ENCODE measurements at places on chromosomes 3 and 15. TPM values are rescaled to one million over a fixed set of nuclear protein-coding genes. Genes with fewer than 3 reads are reported as not detected.

The EFCC1 gene
- total RNA-seq = 0.26 TPM

The MEGF11 gene
- total RNA-seq = not detected

The LRRC15 gene
- not detected for total RNA-seq

The NR2F2 gene
- total RNA-seq = 0.13 TPM

The CMSS1 gene
- 126 TPM for total RNA-seq

The QRICH1 gene
- total RNA-seq = 131 TPM

The UBA5 gene
- total RNA-seq = 63.4 TPM

The GP5 gene
- total RNA-seq = 0.08 TPM

The SLC22A13 gene
- total RNA-seq = 0.29 TPM

The CILP gene
- total RNA-seq = 0.08 TPM

The CLDN16 gene
- total RNA-seq = not detected

The TLR9 gene
- total RNA-seq = not detected

The SELENOK gene
- 68.6 TPM for total RNA-seq

The FAM43A gene
- 19.8 TPM for total RNA-seq

The TRIM71 gene
- total RNA-seq = 0.25 TPM

The TMEM39A gene
- total RNA-seq = 44.2 TPM

The FETUB gene
- not detected for total RNA-seq

The ZNF80 gene
- not detected for total RNA-seq

The GOLGA8J gene
- not detected for total RNA-seq

The SLC38A3 gene
- 0.08 TPM for total RNA-seq

The GATM gene
- total RNA-seq = 1.7 TPM

- DNase-seq = no peak
Measured at GRCh38 chr15:88738796-88739195, 64.4 kb upstream of the ACAN start.

DNA sequence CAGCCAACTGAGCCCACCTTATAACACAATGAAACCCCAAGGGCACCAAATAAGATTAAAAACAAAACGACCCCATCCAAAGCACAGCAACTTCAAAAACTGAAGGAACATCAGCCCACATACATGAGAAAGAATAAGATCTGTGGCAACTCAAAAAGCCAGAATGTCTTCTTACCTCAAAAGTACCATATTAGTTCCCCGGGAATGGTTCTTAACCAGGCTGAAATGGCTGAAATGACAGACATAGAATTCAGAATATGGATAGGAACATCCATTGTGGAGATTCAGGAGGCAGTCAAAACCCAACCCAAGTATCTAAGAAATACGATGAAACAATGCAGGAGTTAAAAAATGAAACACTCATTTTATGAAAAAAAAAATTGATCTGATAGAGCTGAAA is 222.3 kb downstream of the SCAPER start:
- no peak for DNase-seq

GRCh38 chr15:35986191-35986721 is 440.3 kb upstream of the DPH6 start:
- DNase-seq = no peak

- no peak for DNase-seq
Measured at GRCh38 chr3:135007607-135008006, 212.5 kb downstream of the EPHB1 start.

GRCh38 chr15:88177451-88177850 is 79.1 kb downstream of the NTRK3 start:
- DNase-seq = no peak

GRCh38 chr3:74465715-74466410 is 148.6 kb downstream of the CNTN3 start:
- DNase-seq = no peak

GRCh38 chr15:90730290-90730689 is 13.1 kb downstream of the BLM start:
- DNase-seq = no peak

GRCh38 chr3:157261000-157261399 is 101.1 kb upstream of the CCNL1 start:
- no peak for DNase-seq

GRCh38 chr3:31288641-31289100 is 244.1 kb upstream of the STT3B start:
- DNase-seq = no peak

- no peak for DNase-seq
Measured at GRCh38 chr3:80994767-80995166, 766.7 kb downstream of the GBE1 start.

DNA sequence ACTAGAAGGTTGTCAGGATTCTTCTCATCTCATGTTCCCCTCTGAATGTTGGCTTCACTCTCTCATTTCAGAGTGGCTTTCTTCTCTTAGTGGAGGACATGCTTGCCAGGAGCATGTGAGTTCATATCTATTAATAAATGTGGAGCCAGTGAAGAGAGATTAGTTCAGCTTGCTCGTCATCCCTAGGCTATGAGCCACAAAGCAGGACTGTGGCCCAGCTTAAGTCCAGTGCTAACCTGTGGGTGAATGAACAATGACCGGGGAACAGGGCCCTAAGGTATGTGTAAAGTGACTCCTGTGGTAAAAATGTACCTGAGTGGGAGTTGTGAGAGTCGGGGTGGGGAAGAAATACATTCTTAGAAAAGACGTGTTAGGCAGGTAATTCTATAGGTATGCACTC is 96.9 kb upstream of the TBL1XR1 start:
- DNase-seq = no peak

DNA sequence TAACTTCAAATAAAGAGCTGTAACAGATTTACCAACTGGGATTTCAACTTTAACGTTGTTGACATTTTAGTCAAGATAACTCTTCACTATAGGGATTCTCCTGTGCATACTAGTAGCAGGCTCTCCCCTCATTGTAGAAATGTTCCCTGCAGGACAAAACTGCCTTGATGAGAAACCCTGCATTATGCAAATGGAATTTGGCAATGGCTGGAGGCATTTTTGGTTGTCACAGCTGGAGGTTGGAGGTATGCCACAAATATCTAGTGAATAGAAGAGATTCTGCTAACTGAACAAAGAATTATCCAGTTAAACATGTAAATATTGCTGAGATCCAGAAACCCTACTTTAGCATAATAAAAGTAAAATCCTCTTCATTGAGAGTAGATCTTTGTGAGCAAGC is 928.8 kb upstream of the ALCAM start:
- no peak for DNase-seq

- DNase-seq = no peak
Measured at GRCh38 chr3:162262129-162262528, 765.5 kb downstream of the OTOL1 start.

GRCh38 chr15:41774882-41775417 is 666 bp downstream of the MAPKBP1 start:
- DNase-seq = no peak

DNA sequence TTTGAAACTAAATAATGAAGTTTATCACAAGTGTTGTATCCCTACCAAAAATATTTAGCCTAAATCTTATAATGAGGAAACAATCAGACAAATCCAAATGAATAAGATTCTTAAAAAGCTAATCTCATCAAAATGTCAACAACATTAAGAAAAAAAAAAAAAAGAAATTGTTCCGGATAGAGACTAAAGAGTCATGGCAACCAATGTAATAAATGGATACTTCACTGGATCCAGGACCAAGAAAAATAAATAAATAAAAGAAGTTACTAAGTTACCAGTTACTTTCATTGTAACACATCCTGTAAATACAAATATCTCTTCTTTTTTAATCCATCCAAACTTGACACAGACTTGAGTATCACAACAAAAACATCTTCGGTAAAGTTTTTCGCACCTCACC is 607 bp downstream of the MRPL47 start:
- DNase-seq = no peak

- DNase-seq = no peak
Measured at GRCh38 chr3:135089451-135089850, 294.4 kb downstream of the EPHB1 start.

DNA sequence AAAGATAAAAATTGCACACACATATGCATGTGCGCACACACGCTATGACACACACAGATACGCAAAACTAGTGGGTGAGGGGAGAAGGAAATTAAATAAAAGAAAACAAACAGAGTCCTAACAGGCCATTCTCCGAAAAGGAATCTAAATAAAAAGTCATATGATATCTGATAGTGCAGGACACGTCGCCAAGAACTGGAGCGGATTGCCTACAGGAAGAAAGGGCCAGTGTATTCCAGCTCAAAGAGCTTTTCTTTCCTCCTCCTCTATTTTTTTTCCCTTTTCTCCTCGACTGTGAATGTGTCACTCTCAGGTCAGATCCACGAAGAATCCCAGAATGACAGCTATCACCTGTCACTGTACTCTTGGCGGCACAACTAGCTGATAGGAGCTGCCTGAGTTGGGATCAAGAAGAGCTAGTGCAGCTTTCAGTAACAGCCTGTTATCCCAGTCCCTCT is 157.8 kb downstream of the TIGIT start:
- DNase-seq = no peak

DNA sequence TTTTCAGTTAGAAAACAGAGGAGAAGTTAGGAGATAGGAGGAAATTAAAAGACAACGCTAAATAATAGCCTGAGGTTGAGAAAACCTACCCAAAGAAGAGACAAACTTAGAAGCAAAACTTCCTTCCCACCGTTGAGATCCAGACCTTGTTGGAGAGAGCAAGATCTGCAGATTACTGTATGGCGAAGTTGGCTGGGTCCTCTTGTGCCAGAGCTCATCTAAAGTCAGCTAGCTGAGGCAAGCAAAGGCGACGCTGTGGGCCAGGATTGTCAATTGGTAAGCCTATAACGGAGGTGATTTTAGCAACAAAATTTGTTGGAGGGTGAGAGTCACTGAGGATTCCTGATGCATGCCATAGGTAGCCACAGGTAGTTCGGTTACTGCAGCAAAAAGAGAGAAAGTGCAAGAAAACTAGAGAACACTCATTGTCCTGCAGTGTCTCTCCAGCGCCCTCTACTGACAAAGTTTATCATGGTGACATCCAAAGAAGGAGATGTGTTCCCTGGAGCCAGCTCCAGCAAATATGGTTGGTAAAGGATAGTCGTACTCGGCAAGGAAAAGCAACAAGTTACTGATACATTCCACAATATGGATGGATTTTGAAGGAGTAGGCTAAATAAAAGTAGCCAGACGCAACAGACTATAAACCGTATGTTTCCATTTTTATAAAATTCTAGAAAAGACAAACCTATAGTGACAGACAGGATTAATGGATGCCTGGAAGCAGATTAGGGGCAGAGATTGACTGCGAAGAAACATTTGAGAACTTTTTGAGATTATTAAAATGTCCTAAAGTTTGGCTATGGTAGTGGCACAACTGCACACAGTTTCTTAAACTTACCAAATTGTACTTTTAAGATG is 9.8 kb upstream of the OR5K4 start:
- no peak for DNase-seq

DNA sequence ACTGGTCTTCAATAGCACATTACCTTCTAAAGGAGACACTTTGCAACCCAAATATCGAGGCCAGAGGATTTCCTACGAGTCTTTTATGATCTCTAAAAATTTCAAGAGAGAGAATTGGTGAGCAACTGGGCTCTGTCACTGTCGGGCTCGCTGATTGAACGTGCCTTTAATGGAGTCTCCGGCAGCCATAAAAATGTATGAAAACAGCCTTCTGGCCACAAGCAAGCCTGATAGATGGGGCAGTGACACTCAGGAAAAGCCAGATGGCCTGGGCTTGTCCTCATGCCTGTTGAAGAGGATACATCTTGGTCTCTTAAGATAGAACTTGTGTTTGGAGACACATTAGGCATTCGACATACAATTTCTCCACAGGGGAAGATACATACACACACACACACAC is 419.5 kb upstream of the PROK2 start:
- no peak for DNase-seq

DNA sequence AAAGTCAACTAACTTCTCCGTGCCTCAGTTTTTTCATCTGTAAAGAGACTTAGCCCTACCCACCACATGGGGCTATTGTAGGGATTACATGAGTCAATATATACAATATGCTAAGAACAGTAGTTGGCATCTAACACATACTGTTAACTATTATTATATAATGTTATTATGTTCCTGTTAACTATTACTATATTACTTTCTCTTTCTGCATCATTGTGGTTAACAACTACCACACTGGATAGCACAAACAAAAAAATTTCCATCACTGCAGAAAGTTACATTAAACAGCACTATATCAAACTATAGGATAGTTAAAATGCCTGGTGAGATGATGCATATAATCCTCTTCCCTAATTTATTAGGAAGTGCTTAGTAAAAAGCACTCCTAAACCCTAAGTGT is 23.7 kb downstream of the STAG1 start:
- no peak for DNase-seq

GRCh38 chr3:13668136-13668535 is 119.2 kb downstream of the FBLN2 start:
- DNase-seq = no peak

DNA sequence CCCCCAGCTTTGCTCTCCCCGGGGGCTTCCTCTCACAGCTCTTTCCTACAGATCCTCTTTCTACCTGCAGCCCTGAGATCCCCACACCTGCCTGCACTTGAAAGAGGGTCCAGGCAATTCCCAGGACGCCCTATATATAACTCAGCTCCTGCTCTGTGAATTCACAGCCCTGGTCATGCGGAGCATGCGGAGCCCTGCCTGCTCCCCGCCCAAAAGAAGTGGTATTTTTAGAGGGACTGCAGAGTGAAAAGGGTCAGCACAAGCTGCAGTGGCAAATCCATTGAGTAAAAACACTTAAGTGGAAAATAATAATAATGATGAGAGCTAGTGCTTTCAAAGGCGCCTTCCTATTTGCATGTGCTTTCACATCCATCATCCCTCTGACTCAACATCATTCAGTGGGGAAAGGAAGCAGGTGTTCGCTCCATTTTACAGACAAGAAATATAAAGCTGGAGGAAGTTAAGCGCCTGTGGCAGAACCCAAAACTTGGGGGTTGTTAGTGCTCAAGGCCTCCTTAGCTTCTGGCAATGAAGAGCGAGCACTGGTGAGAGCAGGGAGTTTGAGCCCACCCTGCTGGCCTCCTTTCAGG is 76.3 kb upstream of the LIPC start:
- no peak for DNase-seq

Measured in activated T-cell treated with anti-CD3 and anti-CD28 coated beads, Interleukin-2, amount 50 U/mL, for 4 hours (primary cell).